RWPE1 (cell line): ENCODE measurements at places on chromosomes 12 and 14.
A peak's percentile ranks its signal among the peaks of the same experiment; 100 is the strongest.

GRCh38 chr12:1939331-1939730 is 20.9 kb upstream of the CACNA2D4 start:
- DNase-seq: no peak

DNA sequence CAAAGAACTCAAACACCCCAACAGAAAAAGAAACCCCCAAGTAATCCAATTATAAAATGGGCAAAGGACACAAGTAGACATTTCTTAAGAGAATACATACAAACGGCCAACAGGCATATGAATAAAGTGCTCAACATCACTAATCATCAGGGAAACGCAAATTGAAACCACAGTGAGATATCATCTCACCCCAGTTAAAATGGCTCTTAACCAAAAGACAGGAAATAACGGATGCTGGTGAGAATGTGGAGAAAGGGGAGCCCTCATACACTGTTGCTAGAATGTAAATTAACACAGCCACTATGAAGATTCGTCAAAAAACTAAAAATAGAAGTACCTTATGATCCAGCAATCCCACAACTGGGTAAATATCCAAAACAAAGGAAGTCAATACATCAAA is 52.4 kb downstream of the CLMN start:
- DNase-seq: no peak

DNA sequence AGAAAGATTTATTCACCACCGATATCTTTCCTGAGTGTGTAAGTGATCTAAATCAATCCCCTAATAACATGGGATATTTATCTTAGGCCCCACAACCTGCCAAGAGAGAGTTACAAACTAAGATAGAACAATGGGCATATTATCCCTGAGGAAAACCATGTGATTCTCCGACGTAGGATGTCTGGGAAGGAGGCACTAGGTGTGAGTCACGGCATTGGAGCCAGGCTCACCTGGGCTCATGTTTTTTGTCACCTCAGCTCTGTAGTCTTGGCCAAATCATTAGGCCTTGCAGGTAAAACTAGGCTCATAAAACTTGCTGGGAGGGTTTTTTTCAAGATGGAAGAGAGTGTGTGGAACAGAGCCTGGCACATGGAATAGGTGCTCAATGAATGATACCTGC is 129.7 kb upstream of the PLEKHG7 start:
- DNase-seq: no peak

DNA sequence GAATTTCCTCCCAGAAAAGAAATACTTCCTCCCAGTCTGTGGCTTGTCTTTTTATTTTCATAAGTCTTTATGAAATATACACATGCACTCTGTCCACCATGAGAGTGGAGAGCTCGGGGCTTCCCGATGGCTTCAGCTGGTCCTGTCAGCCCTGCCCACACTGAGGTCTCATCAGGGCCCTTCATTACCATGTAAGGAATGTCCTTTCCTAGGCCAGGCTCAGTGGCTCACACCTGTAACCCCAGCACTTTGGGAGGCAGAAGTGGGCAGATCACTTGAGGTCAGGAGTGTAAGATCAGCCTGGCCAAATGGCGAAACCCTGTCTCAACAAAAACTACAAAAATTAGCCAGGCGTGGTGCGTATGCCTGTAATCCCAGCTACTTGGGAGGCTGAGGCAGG is 77.0 kb downstream of the CPSF2 start:
- no peak for DNase-seq

DNA sequence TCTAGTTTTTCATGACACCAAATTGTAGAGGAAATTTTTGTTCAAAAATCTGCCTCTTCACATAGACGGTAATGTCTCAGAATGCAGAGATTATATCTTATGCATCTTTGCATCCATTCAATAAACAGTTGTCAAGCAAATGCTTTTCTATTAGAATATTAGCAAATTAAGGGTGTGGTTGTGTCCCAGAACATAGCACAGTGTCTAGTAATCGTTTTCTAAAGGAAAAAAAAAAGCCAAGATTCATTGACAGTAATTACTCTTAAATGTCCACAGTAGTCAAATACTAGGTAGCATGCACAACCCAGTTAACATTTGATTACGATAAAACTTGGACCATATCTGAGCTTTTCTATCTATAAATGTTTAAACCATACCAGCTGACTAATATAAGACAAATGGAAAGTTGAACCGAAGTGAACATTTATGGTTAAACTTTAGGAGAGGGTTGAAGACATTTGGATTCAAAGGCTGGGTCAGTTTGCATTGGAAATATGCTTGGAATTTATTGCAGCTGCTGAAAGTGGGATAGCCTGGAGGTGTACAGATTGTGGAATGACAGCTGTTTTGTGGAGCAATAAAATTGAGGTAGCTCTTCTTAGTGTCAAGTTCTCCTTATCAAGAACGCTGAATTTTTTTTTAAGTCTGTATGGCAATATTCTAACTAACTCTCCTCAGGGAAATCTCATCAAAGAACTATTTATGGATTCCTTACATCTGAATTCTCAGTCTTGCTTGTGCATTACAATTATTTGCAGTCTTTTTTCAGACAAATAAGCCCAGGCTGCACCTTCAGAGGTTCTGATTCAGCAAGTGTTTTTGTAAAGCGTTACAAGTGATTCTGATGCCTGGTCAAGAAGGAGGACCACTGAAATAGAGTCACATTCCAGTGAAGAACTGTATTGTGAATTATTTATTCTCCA is 66.7 kb upstream of the ATP2B1 start:
- peak; percentile 46 for DNase-seq

GRCh38 chr12:121453629-121454028 is 53.7 kb downstream of the RNF34 start:
- no peak for DNase-seq

GRCh38 chr12:72246370-72246769 is 25.8 kb upstream of the TRHDE start:
- no peak for DNase-seq

- no peak for DNase-seq
Measured at GRCh38 chr12:54377007-54377406, 7.5 kb downstream of the ZNF385A start.

- DNase-seq: no peak
Measured at GRCh38 chr12:82517027-82517426, 158.7 kb downstream of the METTL25 start.

- DNase-seq: no peak
Measured at GRCh38 chr12:30329281-30329680, 366.4 kb downstream of the IPO8 start.

GRCh38 chr14:100665511-100666032 is 61.1 kb upstream of the DLK1 start:
- no peak for DNase-seq

GRCh38 chr12:89529738-89530137 is 3.9 kb upstream of the POC1B start:
- DNase-seq: peak; percentile 55

DNA sequence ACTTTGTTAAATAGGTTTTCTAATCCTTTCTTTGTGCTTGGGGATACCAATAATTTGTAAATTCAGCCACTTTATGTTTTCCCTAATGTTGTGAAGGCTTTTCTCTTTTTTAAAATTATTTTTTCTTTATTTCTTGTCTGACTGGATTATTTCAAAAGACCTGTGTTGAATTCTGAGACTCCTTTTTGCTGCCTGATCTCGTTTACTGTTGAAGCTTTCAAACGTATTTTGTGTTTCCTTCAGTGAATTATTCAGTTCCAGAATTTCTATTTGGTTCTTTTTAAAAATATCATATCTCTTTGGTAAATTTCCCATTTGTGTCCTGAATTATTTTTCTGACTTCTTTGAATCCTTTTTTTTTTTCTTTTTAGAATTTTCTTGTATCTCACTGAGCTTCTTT is 241.6 kb downstream of the LRIG3 start:
- no peak for DNase-seq

GRCh38 chr14:53851394-53852090 is 105.1 kb downstream of the BMP4 start:
- DNase-seq: no peak

GRCh38 chr12:94390130-94390485 is 69.6 kb downstream of the CEP83 start:
- no peak for DNase-seq

DNA sequence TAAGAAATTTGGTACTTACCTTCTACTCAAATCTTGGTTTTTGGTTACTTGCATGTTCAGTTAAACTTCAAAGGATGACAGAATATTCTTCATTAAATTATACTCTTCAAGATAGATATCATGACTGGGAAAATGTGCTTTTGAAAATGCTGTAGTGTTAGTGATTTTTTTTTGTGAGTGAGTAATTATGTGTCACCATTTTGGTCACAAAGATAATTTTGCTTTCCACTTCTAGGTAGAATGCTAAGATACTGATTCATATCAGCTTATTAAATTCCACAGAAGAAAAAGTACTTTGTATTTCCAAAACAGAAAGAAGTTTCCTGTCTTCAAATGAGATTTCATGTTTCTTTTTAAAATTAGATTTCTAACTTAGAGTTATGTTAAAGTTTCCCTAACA is 61.2 kb downstream of the ATXN7L3B start:
- no peak for DNase-seq

GRCh38 chr14:101114726-101115515 is 211.4 kb upstream of the RTL1 start:
- DNase-seq: no peak

DNA sequence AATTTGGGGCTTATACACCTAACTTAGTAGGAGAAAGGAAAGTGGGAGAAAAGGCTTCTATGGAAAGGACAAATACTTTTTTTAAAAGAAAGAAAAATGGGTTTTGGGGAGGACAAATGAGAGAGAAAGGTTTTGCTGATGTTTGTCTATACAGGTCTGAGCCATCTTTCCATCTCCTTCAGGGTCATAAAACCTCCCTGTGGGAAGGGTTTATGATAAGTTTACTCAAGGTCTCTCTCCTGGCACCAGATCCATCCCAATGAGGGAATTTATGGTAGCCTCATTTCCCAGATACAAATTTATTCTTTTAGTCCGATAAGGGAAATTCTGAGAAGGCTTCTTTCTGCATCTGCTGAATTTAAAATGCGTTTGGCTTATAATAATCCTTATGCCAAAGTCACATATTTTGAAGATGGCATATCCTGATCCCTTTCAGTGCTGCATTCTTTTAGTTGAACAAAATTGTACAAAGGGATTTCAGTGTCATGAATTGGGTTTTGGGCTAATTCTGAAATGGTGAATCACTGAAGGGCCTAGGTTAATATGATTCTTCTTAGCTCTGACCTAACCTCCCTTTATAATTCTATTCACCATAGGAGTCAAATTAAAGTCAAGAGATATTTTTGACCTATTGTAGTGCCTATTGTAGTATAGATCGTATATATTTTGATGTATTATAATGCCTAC is 173.5 kb upstream of the DYRK2 start:
- DNase-seq: no peak

GRCh38 chr14:68474741-68475140 is 318.1 kb downstream of the ZFP36L1 start:
- no peak for DNase-seq

DNA sequence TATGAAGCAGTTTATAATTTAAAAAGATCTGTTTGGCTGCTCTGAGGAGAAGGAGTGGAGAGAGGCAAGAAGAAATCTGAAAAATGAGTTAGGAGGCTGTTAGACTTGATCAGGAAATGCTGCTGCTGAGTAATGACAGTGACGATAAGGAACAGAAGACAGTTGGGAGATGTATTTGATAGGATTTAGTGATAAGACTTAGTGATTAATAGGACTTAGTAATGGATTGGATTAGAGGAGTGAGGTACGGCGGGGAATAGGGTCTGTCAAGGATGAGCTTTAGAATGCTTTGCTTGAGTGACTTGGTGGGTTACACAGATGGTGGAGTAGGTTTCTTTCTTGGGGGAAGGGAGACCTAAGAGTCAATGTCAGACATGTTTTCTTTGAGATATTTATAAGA is 31.7 kb downstream of the UNC79 start:
- no peak for DNase-seq
